T follicular helper cell (primary cell): ENCODE measurements at places on chromosomes 5 and 9.

- no peak for DNase-seq
Measured at GRCh38 chr5:73591698-73592501, 26.4 kb downstream of the UTP15 start.

DNA sequence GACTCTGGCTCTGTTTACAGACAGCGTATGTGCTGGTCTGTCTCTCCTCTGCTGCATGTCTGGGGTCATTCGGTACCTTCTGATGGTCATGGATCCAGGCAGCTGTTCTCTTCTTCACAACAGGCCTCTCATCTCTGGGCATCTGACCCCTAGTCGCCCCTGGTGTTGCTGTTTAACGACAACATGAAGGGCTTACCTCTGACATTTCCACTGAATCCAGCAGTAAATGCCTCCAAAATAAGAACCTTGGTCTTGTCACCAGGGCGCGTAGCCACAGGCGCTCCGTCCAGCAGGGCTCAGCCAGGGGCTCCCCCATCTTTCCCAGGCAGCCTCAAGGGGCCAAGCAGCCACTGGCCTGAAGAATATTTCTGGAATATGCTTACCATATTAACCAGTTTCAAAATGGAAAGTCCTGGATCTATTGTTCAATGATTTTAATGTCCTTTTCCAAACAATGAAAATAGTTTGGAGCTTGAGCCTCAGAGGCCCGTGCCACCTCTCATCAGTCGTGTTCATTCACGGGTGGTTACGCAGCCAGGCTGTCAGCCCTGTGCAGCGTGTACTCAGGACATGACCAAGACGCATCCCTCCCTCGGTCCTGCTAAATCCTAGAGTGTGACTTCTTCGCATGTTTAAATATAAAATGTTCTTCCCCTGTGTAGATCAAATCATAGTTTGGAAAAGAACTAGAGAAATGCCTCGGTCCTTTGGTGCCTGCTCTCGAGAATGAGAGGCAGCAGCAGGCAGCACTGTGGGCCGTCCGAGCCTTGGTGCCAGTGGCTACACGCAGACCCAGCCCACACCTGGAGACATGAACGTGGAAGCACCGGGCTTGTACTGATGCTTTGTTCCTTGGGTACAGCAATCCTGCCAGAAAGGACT lies 30.1 kb upstream of the LRRC14B start:
- DNase-seq: no peak

GRCh38 chr5:132054031-132054696 lies 6.3 kb upstream of the IL3 start:
- DNase-seq: no peak

DNA sequence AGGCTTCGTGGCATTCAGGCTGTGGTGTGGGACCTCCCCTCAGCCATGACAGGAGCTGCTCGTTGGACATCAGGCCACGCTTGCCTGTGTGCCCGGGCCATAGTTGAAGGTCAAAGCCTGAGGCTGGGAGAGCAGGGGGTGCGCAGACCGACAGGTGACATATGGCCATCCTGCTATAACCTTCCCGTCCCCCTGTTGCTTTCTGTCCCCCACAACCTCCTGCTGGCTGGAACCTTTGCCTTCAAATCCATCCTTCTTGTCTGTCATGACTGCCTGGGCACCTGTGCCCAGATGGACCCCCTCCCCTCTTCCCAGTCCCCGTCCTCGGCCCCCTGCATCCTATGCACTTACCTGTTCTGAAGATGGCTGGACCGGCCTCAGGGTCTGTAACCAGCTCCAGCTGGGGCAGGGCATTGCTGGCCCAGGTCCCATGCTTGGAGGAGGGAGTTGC lies 83.2 kb downstream of the WNK2 start:
- DNase-seq: no peak

- DNase-seq: no peak
Measured at GRCh38 chr9:128933731-128934130, 12.9 kb downstream of the PHYHD1 start.

- no peak for DNase-seq
Measured at GRCh38 chr5:62112689-62113228, 193.2 kb upstream of the KIF2A start.

GRCh38 chr9:71812385-71812784 lies 44.1 kb upstream of the CEMIP2 start:
- no peak for DNase-seq

DNA sequence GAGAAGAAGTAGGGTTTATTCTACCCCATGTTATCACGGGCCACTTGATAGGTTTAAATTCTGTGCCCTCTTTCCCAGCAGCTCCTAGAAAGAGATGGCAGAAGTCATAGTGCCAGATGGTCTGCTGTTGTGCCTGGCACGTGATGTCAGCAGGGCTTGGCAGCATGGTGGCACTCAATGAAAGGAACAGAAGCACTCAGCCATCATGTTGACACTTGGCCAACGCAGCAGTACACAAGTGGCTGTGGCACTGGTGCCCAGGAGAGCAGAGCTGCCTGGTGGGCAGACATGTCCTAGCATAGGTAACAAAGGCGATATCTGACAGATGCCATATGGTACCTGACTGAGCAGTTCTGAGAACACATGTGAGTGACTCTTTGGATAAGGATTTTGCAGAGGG lies 796.4 kb upstream of the ACO1 start:
- no peak for DNase-seq
